ENCODE measurements at places on chromosomes 5 and 9.

DNA sequence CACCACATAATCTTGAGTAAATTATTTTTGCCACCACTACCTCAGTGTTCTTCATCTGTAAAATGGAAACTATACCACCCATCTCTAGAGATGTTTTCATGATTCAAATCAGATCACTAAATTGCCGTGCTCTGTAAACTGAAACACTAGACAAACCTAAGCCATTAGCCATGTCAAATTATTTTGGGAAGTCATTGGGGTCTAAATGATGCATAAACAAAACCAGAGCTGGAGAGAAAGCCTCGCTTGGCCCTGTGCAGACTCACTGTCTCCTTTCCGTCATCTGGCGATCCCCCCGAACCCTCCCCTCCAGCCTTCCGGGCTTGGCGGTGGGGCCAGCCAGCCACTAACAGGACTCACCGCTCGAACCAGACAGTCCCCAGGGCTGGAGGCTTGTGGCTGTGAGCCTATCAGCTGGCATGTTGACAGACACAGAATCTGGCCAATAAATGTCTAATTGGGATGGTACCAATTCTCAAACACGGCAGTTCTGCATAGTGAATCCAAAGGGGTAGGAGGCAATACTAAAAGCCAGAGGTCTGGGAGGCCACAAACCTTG lies 256.5 kb downstream of the SEC61B start:
- DNase-seq, result no peak

GRCh38 chr5:61245936-61246335 lies 83.7 kb upstream of the SMIM15 start:
- DNase-seq, result no peak

DNA sequence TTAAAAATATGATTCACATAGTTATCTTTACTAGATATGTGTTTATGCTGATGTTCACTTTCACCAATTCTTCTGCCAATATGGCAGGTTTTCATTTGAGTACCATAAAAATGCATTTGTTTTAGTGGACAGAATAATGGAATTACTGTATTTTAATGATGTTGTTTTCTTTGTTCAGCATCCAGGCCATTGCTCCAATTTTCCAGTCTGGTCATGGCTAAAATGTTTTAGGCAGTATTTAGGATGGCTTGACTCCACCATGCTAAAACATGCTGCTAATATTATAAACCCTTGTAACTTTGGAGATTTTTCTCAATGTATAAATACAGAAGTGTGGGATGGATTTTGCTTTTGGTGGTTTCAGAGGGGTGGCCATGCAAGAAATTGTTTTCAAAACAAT lies 273.0 kb upstream of the RPS23 start:
- DNase-seq, result no peak

- DNase-seq, result no peak
Observed at GRCh38 chr5:176153741-176154140, 84.5 kb upstream of the SIMC1 start.

GRCh38 chr5:684751-685216 lies 8.4 kb downstream of the TPPP start:
- DNase-seq, result no peak

DNA sequence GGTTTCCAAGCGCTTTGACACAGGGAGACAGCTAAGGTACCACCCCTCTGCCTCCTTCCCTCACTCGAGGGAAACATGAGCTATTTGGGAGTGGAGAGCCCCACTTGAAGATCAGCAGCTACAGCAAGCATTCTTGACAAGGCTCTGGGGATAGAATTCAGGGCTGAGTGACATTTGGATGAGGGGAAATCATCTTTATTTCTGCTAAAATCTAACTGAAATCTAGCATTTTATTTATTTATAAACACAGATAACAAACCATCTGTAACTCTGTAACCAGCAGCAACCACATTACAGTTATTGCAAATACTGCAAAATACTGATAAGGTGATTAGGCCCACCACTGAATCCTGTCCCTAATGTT lies 22.4 kb downstream of the RNF130 start:
- no peak for DNase-seq

- no peak for DNase-seq
Observed at GRCh38 chr5:43891112-43891511, 288.1 kb downstream of the NNT start.

DNA sequence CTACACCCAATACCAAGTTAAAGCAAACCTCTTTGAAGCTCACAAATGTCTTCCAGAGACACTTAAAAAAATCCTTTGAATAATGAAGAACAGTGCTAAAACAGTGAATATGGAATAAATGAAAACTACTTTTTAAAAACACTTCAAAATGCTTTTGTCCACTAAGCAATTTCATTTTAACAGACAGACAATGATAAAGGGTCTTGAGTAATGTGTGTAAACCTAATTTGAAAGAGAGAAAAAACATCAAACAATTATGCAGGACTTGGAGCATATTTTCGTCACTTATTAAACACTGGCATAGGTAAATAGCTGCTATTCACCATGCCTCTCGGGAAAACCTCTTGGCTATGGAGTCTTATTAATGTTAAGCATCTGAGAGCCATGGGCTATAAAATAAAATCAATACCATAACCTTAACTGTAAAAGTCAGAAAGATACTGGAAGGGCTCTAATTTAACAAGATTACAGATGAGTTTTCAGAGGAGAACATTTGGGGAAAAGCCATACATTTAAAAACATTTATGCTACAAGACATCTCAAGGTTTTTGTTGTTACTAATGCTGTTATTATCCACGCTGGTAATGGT lies 177.8 kb downstream of the NFIB start:
- DNase-seq, result no peak

GRCh38 chr5:369151-369868 lies 47.8 kb downstream of the AHRR start:
- DNase-seq, result no peak
